Fibroblast of pulmonary artery (primary cell): ENCODE measurements at places on chromosomes 12 and 14.

GRCh38 chr14:101957406-101958234 lies 6.8 kb upstream of the DYNC1H1 start:
- DNase-seq, result no peak

DNA sequence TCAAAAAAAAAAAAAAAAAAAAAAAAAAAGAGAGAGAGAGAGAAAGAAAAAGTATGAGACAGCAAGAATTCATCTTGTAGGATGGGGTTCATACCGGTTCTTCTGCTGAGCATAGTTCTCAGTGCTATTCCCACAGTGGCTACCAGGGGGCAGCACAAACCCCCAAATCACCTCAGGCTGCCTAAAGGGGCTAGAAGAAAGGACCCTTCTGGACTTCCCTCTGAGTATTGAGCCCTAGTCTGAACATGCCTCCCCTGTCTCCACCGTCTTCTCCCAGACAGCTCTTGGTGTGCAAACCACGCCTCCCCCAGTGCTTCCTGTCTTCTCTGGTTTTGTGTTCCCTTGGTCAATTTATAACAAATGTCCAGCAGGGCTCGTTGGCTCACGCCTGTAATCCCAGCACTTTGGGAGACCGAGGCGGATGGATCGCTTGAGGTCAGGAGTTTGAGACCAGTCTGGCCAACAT lies 31.3 kb upstream of the SMUG1 start:
- DNase-seq, result peak; percentile 76

DNA sequence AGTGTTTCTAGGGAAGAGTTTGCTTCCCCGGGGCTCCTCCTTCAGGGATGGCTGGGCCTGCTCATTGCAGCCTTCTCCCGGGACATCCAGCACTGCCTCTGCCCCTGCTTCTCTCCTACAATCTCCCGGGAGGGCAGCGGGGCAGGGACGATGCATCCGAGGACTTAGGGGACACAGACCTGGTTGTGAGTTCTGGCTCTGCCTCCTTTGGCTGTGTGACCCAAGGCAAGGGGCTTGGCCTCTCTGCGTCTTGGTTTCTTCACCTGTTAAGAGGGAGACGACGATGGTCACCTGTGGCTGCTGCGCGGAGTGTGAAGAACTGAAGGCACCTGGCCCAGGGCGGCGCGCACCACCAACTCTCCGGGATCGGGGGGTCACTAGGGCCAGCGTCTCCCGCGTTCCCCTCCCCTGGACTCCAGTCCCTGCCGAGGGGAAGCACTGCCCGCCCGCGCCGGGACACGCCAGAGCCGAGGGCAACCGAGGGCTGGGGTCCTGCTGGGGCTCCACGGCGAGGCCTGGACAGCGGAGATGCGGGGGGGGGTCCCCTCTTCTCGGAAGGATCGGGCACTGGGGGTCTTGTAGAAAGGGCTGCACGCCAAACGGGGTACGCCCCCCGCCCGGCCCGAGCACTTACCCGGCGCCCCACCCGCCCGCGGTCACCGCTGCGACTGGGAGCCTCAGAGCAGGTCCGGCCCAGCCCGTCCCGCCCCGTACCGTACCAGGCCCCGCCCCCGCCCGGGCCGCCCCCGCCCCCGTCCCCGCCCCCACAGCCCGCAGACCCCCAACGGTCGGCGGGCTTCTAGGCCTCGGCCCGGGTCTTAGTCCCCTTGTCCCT lies at the start of gene HVCN1:
Gene HVCN1, minus strand, starts transcription at position 670 of the 835 bp plus-strand sequence. CDS start 5,870 bp downstream, outside the sequence.
- DNase-seq, result no peak

GRCh38 chr12:123101526-123101925 lies 49.4 kb downstream of the PITPNM2 start:
- no peak for DNase-seq

- DNase-seq, result no peak
Observed at GRCh38 chr12:29102741-29103140, 46.3 kb upstream of the FAR2 start.

GRCh38 chr12:22121224-22121623 lies 75.2 kb downstream of the CMAS start:
- DNase-seq, result no peak

GRCh38 chr14:90596733-90597132 lies 199.9 kb downstream of the CALM1 start:
- no peak for DNase-seq

DNA sequence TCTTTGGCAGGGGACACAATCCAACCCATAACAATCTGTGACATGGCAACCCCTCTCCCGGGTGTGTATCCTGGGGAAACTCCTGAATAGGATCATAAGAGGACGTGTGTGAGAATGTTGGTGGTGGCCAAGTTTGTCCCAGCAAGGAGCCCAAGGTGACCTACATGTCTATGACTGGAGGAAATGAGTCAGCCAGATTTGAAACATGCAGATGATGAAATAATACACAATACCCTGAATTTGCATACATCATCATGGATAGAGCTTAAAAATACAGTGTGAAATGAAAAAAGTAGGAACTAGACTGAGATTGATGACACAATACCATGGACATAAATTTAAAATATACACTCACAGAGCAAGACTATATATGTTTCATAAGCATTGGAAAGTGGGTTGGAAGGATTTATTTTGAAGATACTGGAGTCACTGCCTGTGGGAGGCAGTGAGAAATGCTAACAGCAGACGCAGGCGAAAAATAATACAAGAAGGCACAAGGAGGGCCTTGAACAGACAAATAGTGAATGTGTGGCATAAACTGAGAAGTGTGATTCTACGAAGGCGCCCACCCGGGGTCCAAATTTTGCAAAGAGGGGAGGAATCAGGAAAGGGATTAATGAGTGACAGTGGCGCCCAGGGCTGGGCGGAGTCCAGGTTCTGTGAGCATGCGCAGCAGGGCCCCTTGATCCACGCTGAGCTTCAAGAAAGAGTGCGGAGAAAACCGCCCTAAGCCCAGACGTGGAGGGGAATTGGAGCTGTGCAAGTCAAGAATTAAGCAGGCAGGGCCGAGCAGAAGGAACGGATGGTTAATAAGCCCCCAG lies 7.0 kb upstream of the MAP1LC3B2 start:
- peak; percentile 86 for DNase-seq

- no peak for DNase-seq
Observed at GRCh38 chr14:64541261-64541971, 875 bp downstream of the HSPA2 start.

DNA sequence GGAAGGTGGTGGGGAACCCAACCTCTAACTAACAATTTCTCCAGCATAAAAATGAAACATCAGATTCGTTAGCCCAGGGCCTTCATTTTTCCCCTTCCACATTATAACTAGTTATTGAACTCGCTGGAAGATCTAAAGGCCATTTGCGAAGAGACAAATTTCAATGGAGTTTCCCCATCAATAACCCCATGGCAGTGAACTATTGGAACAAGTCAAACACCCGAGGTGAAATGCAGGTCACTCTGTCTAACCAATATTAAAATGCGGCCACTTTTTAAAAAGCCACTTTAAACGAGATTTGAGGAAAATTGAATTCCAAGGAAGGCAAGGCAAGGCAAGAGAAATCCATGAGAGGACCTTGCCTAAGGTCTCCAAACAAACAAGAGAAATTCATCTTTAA lies 4.5 kb upstream of the HOXC4 start:
- DNase-seq, result no peak

DNA sequence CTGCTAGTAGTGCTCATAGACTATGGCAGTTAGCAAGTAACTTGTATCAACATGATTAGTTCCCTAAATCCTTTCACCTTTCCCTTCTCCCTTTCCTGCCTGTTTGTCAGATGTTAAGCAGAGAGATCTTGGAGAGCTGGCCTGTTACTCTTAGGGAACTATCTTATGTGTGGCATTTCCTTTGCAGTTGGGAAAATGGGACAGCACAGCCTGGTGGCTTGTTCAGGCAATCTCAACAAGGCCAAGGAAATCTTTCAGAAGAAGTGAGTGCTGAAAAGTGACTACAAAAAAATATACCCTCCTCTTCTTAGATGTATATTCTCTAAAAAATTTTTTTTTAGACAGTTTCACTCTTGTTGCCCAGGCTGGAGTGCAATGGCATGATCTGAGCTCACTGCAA lies 7.4 kb downstream of the PARP2 start:
- peak; percentile 41 for DNase-seq

DNA sequence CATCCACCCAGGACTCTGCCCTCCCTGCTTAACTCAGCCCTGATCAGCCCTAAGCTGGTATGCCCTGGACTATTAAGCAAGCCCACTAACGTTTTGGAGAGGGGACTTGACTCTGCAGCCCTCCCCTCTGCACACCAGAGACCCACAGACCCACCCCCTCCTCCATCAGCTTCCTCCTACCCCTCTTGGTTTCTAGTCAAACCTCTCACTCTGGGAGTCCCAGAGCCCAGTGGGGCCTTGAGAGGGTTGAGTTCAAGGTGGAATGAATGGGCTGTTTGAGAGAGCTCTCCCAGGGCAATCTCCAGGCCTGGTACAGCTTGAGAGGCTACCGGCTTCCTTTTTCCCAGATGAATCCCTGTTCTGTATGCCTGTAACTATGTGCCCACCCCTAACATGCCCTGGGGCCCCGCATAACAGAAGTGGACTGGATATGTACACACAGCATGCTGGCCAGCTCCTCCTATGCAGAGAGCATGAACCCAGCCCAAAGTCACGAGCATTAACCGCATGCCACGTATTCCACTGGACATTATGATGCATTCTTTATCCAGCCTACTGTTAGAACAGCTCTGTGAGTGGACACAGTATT lies 43.6 kb downstream of the IRF2BPL start:
- DNase-seq, result peak; percentile 37

- DNase-seq, result no peak
Observed at GRCh38 chr12:8082808-8083100, 680 bp downstream of the NECAP1 start.

DNA sequence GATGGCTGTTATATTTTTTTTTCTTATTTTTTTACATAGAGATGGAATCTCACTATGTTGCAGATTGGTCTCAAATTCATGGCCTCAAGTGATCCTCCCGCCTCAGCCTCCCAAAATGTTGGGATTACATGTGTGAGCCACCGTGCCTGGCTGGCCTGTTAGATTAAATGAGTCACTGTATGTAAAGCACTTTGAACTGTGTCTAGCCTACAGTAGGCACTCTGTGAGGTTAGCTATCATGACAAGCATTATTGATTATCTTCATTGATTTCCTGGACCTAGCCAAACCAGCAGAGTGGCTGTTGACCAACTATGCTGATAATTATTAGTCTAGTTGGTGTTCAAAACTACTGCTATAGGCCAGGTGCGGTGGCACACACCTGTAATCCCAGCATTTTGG lies 42.6 kb downstream of the ARF6 start:
- no peak for DNase-seq

DNA sequence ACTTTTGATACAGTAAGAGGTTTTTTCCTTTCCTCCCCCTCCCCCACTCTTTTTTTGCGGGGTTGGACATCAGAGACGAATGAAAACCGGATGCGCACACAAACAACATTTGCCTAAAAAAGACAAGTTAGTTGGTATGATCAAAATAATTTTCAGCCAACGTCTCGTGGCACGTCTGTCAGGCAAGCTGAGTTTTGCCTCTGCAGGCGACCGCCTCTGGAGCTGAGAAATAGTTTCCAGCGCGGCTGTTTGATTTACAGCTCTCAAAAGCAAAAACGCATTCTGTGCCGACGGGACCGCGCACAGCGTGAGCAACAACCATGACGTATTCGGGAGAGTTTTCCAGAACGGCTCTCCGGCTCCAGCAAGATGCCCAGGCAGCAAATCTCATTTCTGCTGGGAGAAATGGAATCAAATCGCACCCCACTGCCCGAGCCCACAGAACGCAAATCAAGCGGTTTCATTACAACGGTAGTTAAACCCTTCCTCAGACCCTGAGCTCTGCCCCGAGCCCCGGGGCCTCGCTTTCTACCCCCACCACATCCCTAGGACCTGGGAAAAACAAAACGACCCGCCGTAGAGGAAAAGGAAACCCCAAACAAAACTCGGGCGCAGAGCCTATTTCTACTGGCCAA lies 14.2 kb upstream of the CALM1 start:
- peak; percentile 85 for DNase-seq

DNA sequence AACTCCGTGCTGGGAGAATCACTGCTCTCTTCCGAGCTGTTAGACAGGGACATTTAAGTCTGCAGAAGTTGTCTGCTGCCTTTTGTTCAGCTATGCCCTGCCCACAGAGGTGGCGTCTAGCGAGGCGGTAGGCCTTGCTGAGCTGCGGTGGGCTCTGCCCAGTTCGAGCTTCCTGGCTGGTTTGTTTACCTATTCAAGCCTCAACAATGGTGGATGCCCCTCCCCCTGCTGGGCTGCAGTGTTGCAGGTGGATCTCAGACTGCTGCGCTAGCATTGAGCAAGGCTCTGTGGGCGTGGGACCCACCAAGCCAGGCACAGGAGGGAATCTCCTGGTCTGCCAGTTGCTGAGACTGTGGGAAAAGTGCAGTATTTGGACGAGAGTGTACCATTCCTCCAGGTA lies 43.7 kb downstream of the GPR137C start:
- DNase-seq, result no peak

DNA sequence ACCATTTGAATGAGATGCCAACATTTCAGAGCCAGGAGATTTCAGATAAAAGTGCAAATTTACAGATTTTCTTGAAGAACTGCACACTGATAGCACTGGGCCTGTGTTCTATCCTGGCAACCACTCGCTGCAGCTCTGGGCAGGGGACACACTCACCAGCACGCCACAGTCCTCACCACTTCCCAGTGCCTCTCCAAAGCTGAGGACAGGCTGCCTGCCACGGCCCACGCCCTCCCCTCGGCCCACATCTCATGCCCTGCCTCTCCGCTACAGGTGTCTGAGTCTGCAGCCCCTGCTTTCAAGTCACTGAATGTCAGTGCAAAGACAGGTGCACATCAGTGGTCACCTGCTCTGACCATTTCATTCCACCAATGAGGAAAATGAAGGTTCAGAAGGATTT lies 12.7 kb downstream of the CAMKK2 start:
- no peak for DNase-seq

- no peak for DNase-seq
Observed at GRCh38 chr12:116870306-116870705, 10.9 kb downstream of the HRK start.

DNA sequence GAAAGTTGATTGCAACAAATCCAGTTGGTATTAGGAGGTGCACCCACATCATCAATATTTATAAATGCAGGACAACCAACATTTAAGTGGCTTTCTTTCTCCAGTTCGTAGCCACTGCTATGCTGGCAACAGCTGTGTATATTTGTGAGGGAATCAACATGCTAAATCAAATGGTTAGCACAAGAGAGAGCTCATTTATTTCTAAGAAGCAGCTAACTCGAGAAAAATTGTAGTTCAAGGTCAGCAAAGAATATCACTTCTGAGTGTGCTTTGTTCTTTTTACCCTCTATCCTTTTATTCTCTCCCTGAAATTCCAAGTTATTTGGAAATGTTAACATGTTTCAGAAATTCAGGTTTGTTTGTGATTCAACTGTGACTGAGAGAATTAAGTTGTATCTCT lies 137.3 kb downstream of the NAV3 start:
- no peak for DNase-seq

DNA sequence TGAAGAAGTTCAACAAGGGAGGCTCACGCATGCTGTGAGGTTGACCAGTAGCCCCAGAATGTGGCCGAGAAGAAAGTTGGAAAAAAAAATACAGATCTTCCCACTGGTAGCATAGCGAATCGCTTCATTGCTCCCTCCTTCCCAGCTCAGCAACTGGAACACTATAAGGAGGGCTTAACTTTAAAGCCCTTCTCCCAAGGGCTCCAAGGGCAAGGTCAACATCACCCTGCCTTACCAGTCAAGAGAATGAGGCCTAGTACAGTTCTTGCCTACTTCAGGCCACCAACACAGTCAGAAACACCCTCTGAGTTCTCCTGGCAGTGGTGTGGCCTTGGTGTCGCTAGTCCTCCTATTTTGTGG lies 14.4 kb downstream of the OXA1L start:
- DNase-seq, result no peak
